SK-MEL-5 (cell line): ENCODE measurements at places on chromosomes 1 and 21. TPM values are rescaled to one million over a fixed set of nuclear protein-coding genes. Genes with fewer than 3 reads are reported as not detected.

DNA sequence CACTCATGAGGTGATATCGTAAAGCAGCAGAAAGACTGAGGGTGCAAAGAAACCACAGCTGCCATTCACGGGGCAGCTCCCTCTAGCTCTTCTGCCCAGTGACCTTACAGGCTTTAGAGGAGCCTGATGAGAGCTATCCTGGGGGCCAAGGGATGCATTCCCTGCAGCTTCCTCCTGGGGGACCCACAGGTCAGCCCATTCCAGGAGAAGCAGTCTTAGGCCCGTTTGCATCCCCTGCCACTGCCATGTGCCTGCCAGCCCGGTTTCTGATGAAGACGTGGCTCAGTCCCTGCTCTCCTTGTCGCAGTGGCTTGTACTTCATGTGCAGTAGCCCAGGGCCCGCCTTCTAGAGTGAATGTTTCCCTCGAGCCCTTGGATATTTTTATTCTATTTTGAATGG, 22.8 kb downstream of the ATP5PO start:
- DNase-seq = no peak

GRCh38 chr1:219772265-219773036, 155.9 kb downstream of the SLC30A10 start:
- no peak for DNase-seq

- no peak for DNase-seq
Measured at GRCh38 chr1:74436078-74436477, 76.3 kb downstream of the LRRC53 start.

DNA sequence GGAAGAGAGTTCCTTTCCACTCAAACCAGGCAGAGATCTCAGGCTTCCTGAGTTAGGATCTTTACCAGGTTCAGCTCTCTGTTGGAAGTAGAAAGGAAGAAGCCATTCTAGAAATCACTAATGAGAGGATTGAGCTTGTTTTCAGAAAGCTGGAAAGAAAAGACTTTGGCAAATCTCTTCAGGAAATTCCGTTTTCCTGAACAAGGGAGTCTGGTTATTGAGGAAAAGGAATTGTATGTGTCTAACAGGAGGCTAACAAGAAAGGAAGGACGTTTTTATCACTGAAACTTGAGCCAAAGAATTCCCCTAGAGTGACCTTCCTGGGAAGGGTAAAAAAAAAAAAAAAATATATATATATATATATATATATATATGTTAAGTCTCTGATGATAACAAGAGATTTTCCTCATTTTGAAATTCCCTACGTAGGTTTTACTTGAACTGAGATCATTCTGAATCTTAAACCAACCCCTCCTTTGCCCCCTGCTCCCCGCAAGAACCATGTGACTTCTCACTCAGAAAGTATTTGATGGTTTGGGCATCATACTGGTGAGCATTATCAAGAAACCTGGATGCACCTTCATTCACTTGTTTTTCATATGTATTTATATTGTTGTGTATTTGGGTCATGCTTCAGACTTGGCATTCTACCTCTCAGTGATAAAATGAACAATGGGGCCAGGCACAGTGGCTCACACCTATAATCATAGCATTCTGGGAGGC, 98.4 kb upstream of the BMP8A start:
- no peak for DNase-seq

Gene GBP6
- total RNA-seq = 0.08 and 0.18 TPM in 2 replicates
